ENCODE measurements at places on chromosomes 6 and 20.

DNA sequence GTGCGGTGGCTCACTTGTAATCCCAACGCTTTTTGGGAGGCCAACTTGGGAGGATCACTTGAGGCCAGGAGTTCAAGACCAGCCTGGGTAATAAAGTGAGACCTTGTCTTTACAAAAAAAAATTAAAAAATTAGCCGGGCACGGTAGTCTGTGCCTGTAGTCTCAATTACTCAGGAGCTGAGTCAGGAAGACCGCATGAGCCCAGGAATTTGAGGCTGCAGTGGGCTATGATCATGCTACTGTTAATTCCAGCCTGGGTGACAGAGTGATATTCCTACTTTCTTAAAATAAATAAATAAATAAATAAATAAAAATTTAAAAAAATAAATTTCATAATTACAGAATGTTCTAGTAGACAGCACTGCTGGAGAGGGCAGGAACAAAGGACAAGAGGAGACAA, 62.4 kb downstream of the DST start:
- no peak for DNase-seq

DNA sequence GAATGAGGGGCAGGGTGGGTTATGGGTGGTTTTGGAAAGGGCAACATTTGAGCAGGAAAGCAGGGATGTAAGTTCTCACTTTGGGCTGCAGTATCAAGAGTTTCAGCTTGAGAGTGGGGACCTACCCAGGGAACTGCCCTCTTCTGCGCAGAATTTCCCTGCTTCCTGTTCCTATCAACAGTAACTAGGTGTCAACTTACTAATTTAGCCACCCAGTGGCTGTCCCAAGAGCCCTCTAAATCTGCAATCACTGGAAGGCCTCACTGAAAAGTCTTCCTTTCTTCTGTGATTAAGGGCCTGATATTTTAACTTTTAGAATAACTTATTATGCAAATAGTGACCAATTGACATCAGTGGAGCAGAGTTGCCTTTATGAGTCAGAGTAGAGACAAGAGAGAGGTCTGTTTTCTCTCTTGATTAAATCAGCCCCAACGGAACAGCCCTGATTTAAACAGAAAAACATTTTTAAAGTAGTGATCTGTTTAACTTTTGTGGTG, 118.2 kb upstream of the RIPOR2 start:
- DNase-seq, result peak; percentile 58

DNA sequence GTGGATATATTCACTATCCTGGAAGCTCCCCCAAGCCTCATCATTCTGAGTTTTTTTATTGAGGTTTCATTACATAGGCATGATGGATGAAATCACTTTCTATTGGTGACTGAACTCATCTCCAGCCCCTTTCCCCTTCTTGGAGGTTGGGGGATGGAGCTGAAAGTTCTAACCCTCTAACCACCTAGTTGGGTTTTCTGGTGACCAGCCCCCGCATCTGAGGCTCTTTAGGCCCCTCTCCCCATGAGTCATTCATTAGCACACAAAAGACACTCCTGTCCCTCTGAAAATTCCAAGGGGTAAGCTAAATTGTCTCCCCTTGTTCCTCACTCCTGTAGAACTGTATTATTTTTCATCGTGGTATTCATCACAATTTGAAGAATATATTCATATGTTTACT, 33.3 kb downstream of the GFRA4 start:
- no peak for DNase-seq

GRCh38 chr6:45431317-45432065, 53.8 kb upstream of the SUPT3H start:
- no peak for DNase-seq

- DNase-seq, result no peak
Observed at GRCh38 chr20:53905019-53905819, 165.2 kb downstream of the BCAS1 start.

GRCh38 chr6:17703256-17703694, 3.5 kb downstream of the NUP153 start:
- DNase-seq, result peak; percentile 41

- DNase-seq, result no peak
Observed at GRCh38 chr6:153563001-153563400, 431.9 kb upstream of the RGS17 start.

- no peak for DNase-seq
Observed at GRCh38 chr20:1336699-1337367, 7.9 kb upstream of the SDCBP2 start.

DNA sequence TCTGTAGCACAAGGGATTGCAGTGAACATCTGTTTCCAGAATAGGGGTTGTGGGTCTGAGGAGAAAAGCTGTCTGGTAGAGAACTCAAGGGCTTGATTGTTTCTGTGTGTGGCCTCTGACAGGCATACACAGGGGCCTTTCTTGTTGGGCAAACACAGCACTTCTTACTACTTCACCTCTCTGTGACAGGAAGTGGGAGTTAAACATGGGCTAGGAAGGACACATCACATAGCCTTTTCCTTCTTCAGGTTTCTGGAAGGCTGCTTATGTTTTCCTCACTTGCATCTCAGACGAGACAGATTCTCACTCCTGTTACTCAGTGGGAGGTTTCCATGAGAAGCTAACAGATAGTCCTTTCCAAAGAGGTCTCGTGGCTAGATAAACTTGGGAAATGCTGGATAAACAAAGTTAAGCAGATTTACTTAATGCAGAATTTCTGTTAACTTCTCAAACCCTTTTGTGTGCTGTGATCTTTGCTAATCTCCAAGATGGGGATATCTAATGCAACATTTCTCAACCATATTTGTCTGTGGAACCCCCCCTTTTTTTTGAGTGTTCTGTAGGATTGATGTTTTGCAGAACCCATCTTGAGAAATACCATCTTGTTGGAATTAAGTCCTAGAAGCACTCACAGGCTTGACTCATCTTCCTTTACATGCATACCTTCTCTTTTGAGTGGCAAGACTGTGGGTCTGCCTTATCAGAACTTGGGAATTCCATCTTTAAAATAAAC, 41.9 kb upstream of the RNF8 start:
- no peak for DNase-seq

DNA sequence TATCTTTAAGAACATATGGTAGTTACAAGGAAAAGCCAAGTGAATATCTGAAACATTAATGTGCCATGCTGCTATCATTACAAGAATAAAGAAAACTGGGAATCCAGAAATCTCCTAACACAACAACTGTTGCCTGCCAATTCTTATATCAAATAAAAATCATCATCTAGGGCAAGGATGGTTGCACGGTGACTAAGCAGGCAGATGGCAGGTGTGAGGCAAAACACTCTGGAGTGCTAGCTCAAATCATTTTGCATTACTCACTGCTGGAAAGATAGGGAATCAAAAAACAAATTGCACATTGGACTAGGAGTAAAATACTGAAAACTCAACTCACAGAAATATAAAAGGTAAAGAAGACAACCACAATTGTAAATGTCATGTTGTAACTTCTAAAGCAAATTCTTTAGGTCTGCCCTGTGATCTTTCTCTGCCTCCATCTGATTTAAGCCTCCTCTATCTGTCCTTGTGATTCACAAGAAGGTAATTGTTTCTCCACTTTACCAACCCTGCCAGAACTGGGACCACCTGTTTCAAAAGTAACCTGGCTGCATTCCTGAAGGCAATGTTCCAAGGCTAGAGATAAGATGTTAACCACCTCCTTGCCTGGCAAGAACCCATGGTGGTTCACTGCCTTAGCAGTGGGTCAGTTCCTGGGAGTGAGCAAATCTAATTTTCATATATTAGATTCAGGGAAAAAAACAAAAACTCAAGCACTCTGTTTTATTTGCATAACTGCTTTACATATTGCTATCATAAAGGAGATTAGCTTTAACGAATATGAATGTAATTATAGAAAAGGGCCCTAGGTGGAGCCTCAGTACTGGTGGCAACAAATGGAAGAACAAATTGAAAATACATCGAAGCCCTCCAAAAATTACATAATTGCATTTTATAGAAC, 33.1 kb upstream of the LCA5 start:
- peak; percentile 34 for DNase-seq

DNA sequence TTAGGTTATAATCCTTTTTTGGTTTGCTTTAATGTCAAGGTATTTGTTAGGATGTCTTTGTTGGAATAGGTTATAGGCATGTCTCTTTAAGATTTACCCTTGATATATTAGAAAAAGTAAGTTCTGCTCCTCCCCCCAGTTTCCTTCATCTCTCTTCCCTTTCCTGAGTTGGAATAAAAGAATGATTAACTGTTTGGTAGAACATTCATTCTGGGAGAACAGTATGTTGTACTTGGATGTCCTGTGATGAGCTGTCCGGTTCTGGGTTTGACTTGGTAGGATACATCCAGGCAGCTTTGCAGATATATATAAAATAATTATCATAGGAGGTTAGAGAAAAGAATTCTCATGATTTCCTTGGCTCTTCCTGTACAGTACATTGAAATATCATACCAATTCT, 199.6 kb upstream of the RREB1 start:
- DNase-seq, result no peak

DNA sequence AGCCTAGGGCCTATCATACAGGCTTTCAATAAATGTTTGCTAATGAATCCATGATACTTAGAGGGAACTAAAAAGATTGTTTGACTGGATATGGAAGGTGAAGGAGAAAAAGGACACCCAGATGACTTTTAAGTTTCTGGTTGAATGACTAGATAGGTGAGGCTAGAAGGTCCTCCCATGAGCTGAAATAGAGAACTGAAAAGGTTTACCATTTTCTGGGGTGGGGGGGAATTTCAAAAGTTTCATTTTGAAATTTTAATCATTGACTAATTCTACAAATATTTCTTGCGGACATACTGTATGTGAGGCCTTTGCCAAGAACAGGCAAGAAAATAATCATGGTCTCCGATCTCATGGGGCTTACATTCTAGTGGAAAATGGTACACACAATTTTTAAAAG, 17.9 kb upstream of the ZBTB2 start:
- DNase-seq, result no peak

DNA sequence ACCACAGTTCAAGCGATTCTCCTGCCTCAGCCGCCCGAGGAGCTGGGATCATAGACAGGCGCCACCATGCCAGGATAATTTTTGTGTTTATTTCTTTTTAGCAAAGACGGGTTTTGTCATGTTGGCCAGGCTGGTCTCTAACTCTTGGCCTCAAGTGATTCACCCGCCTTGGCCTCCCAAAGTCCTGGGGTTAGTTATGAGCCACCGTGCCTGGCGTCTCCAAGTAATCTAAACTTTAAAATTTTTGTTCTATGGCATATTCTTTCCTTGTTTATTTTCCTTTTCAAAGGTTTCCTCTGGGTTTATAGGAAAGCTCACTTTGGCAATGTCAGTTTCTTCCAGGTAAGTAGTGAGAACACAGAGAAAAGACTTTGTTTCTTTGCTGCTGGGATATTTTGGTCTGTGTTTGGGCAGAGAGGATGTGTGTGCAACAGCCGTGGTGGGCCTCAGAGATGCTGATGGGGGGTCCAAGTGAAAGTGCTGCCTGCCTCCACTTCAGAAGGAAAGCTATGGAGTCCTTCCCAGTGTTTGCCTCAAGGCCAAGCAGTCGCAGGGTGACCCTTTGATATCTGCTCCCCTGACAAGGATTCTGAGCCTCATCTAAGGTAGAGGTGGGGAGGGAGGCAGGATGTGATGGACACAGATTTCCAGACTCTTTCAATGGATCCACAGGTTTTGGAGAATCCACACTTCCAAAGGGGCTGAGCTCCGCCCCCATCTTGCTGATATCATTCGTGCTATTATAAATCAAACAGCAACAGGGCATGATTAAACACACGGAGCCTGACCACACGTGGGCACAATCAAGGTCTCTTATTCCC, 2.3 kb downstream of the LRP11 start:
- no peak for DNase-seq

- no peak for DNase-seq
Observed at GRCh38 chr6:159463119-159463829, 229.8 kb downstream of the SOD2 start.

GRCh38 chr20:47318586-47319516, 37.6 kb downstream of the ZMYND8 start:
- DNase-seq, result no peak

DNA sequence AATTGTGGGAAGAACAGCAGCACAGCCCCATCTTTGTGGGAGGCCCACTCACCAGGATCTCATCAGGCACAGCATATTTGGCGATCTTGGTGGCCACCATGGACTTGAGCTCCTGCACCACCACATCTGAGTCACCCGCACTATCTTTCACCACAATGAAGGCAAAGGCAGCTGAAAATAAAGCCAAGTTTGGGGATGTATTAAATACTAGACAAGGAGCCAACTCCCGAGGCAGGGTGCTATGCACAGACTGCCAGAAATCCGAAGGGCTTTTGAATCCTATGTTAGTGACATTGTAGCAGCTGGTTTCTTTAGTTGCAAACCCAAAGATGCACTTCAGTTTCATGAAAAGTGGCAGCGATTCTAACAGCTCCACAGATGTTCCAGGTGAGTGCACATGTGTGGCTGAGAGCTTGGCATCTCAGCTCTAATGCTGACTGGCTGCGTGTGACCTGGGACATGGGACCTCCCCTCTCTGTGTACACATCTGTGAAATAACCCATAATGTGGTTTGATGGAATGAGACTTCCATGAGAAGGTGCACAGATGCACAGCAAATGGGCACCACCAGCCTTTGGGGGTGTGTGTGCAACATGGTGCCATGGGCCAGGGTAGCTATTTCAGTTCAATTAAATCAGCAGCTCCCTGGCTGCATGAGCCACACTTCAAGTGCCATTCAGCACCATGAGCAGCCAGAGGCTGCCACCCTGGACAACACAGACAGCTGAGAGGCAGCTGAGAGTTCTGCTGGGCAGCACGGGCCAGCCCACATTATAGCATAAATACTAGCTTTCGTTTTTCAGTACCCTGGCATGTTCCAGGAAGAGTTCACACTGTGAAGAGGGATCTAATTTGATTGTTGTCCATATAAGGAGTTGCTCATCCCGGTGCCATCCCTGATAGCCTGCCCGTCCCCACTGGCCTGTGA, 16.9 kb upstream of the APMAP start:
- no peak for DNase-seq

DNA sequence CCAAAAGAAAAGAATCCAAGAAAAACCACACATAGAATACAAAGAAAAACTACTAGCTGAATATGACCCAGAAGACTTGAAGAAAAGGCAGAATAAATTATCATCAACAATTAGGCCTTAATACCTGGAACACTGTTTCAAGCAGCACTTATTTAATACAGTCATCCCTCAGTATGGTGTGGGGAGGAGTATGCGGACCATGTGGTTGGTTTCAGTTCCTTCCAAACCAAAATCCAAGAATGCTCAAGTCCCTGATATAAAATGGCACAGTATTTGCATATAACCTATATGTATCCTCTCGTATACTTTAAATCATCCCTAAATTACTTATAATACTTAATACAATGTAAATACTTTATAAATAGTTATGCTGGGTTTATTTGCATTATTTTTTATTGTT, 16.1 kb downstream of the CDK19 start:
- no peak for DNase-seq

DNA sequence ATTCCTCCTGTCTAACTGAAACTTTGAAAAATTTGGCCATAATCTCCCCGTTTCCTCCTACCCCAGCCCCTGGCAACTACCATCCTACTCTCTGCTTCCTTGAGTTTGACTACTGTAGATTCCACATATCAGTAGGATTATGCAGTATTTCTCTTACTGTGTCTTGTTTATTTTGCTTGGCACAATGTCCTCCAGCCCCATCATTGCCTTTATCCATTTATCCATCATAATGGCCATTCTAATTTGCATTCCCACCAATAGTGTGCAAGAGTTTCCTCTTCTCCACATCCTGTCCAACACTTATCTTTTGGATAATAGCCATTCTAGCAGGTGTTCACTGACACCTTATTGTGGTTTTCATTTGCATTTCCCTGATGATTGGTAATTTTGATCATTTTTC, 202.3 kb downstream of the THBS2 start:
- no peak for DNase-seq

GRCh38 chr20:22758815-22759214, 174.4 kb upstream of the FOXA2 start:
- DNase-seq, result no peak

- no peak for DNase-seq
Observed at GRCh38 chr6:43673444-43674084, 14.0 kb downstream of the MRPS18A start.

- no peak for DNase-seq
Observed at GRCh38 chr20:1707588-1708449, 50.2 kb upstream of the SIRPG start.

Data from CD4-positive, alpha-beta T cell treated with Interleukin-10 for 1 hour (primary cell).